ENCODE measurements at places on chromosomes 7 and 10. TPM values are rescaled to one million over a fixed set of nuclear protein-coding genes. Genes with fewer than 3 reads are reported as not detected.
A peak's percentile ranks its signal among the peaks of the same experiment; 100 is the strongest.

Gene ATP6V0A4
- total RNA-seq, result not detected

Gene DNAJC12
- total RNA-seq, result not detected

Gene SPDYE6
- not detected for total RNA-seq

DNA sequence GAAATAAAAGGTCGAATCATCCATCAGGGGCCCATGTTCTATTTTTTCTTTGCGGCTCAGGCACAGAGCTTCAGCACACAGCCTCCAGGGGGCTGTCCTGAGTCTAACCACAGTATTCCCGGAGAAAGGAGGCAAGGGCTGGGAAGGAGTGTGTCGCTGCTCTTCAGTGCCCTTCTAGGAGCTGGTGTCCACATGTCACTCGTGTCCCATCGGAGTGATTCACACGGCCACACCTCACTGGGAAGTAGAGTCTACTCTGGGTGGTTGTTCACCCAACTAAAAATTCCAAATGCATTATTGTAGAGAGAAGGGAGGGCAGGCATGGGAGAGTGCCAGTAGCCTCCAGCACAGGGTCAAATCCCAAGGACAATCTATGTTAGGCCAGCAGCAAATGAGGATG, 114.8 kb upstream of the LANCL2 start:
- no peak for DNase-seq

DNA sequence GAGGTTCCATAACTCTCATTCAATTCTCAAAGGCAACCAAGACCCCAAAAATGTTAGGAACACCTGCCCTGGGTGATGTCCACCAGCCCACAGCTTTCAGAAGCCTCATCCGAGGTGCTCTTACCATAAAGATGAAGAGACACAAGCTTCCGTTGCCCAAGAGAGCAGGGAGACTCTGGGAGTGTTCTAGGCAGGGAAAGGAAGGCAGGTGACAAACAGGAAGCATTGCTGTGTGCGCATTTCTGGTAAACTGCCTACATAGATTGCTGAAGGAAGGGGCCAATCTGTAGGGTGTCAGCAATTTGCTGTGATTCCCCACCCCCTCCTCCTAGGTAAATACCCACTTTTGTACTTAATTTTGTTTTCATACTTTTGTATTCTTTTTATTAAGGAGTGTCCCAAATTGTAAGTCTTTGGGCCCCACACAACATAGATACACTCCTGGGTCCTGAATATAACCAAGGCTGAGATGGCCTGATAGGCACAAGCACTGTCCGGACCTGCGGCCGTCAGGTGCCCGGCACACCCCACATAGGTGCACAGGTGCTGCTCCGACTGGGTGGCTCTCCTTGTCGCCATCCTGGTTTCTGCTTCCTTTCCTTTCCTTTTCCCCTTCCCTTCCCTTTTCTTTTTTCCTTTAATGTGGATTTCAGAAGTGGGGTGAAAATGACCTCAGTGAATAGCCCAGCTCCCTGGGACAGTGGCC, 51.4 kb upstream of the SMNDC1 start:
- peak; percentile 51 for DNase-seq

- no peak for DNase-seq
These were observed 25.5 kb upstream of the CAPZA2 start for GRCh38 chr7:116836911-116837310.
